ENCODE measurements at places on chromosomes 16 and 17. TPM values are rescaled to one million over a fixed set of nuclear protein-coding genes. Genes with fewer than 3 reads are reported as not detected.

The DUS1L gene
- total RNA-seq: 41.0 TPM

The DPEP3 gene
- not detected for total RNA-seq

DNA sequence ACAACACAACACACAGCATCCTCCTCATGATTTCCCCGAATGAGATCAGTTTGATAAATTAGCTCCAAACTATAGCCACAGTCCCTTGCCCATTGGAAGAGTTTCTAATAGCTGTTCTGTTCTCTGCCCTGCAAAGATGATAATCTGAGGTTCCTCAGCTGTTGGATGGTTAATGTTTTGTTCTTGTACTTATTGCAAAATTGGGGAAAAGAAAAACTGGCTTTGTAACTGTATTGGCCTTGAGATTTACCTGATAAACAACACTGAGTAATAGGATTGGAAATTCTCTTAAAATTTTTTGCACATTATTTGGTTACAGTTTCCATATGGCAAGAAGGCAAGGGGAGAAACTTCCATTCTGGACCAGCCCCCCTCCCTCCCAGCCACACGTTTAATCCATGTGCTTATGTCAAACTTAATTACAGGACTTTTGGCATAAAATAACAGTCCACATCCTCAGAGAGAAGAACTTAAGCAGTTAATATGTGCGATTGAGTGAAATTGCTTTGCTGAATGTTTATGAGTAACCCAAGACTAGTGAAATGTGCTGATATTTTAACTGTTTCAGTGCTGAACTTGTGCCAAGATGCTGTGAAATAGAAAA, 119.1 kb upstream of the ZFHX3 start:
- DNase-seq: no peak

DNA sequence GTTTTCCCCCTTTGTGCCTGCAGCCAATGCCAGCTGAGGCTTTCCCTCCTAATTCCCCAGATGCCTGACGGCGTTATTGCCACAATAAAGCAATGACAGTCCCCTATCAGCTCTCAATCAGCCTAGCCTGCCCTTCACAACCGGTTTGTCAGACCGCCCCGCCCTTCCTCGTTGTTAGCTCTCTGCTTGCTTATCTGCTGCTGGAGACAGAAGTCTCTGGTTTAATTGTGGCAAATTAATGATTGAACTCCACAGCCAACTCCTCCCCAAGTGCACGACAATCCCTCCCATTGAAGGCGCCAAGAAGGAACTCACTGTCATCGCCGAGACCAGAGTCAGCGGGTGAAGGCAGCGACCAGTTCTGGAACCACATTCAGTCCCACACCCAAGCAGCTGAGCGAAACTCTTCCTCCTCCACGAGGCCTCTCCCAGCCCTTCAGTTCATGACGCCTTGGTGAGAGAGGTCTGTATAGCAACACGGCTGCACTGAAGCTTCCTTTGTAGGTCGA, 474.4 kb downstream of the SLC39A11 start:
- no peak for DNase-seq

GRCh38 chr17:67577429-67578141, 140.2 kb upstream of the NOL11 start:
- no peak for DNase-seq

- DNase-seq: no peak
Observed at GRCh38 chr16:29694384-29695195, 15.6 kb downstream of the QPRT start.
